Gastrocnemius medialis (tissue), 4 donors: ENCODE measurements at places on chromosomes 5 and 9.

DNA sequence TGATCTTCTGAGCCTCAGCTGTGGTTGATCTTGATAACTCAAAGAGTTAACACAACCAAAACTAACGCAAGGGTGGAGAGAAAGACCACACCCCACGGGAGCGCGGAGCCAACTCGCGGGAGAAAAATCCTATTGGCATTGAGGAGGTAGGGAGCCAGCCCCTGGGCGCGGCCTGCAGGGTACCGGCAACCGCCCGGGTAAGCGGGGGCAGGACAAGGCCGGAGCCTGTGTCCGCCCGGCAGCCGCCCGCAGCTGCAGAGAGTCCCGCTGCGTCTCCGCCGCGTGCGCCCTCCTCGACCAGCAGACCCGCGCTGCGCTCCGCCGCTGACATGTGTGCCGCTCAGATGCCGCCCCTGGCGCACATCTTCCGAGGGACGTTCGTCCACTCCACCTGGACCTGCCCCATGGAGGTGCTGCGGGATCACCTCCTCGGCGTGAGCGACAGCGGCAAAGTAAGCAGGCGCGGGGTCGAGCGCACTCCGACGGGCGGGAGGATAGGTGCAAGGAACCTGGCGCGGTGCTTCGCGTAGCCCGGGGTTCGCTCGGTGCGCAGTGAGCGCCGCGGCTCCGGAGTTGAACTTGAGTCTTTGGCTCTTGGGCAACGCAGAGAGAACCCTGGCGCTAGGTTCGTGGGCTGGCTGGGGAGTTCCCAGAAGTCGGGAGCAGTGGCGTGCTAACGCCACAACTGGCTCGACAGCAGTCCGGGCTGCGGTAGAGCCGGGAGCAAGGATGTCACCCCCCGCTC lies at the start of gene GDA:
Gene GDA (plus strand): TSS at position 210 of the 745 bp plus-strand sequence. CDS start 120 bp downstream, at position 330.
- no peak for DNase-seq

GRCh38 chr9:89112243-89112642 lies 66.4 kb downstream of the SHC3 start:
- DNase-seq = no peak

DNA sequence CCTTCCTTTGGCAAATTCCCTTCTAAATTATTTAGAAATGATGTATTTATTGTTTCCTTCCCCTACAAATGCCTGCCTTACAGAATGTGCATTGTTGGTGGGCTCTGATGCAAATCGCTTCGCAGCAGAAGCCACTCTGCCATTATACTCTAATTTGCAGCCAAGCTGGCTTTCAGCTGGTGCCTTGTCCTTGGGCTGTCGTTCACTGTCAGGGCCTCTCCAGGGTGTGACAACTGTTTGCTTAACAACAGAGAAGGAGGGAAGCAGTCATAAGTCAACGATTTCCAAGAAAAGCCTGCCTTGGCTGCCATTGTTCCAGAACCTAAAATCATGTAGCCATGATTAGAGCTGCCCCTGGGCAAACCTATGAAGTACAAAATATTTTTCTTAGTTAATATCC lies 260.1 kb upstream of the RGMB start:
- no peak for DNase-seq

GRCh38 chr5:76850543-76851145 lies 830 bp downstream of the S100Z start:
- DNase-seq = no peak

DNA sequence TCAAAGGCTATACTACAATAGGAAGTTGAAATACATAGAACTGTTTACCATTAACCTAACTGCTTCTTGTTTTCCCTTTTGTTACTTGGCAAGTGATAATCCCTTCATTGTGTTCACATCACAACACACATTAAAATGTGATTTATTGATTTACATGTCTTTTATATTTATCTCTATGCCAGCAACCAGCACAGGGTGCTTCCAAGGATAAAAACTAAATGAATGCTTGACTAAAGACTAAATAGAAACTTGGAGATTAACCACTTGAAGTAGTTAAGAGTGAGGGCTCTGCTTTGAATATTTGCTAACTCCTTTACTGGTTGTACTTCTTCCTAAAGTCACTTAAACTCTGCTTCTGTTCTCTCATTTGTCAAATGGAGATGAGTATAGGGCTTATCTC lies 1730.6 kb downstream of the EFNA5 start:
- DNase-seq = no peak

- no peak for DNase-seq
These were observed 125.5 kb downstream of the ENC1 start for GRCh38 chr5:74514888-74515551.

GRCh38 chr5:14339468-14339867 lies 196.3 kb downstream of the TRIO start:
- DNase-seq = no peak

GRCh38 chr5:58462154-58462553 lies 2.3 kb upstream of the PLK2 start:
- no peak for DNase-seq
